Fibroblast of skin of scalp (primary cell): ENCODE measurements at places on chromosomes 1 and 21.

- peak; percentile 49 for DNase-seq
Measured at GRCh38 chr1:17274186-17275170, 25.6 kb downstream of the PADI3 start.

GRCh38 chr1:116501125-116501869 is 69.5 kb downstream of the CD58 start:
- DNase-seq: no peak

DNA sequence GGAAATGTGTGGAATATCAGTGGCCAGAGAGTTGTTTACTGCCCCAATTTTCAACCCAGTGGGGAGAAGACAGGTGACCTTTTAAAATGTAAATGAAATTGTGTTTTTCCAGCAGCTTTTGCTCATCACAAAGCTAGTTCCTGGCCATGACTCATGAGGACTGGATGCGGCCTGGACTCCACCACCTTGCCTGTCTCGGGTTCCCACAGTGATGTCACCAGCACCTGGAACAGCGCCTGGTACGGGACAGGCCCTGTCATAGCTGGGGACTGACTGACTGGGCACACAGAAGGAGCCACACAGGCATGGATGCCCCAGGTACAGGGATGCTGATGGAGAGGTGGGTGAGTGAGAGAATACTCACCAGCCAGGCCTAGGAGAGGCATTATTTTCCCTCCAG is 277.1 kb downstream of the AJAP1 start:
- DNase-seq: no peak

- no peak for DNase-seq
Measured at GRCh38 chr1:62227496-62227895, 32.8 kb downstream of the L1TD1 start.

DNA sequence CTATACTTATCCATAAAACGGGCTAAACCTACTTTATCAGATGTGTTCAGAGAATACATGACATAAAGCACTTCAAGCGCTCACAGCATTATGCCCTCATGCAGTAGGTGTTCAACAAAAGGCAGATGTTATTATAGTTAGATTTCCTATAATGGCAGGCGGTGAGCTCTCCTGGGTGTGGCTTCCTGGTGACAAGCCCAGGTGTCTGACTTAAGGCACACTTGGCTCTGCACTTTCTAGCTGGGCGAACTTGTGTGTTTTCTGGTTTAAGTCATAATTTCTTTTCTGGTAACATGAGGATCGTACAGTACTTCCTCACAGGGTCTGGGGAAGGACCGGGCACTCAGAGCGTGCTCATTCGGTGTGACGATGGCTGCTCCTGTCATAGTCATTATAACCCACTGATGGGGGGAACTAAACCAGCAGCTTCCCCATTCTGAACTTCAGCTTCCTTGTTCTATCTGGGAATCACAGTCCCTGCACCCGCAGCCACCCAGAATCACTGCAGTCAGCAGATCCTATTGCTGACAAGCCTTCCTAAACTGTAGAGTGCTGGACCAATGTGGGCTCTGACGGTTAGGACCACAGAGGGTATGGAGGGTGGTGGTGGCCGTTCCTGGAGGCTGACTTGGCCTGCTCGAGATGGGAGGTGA is 52.8 kb downstream of the IGSF21 start:
- DNase-seq: no peak

DNA sequence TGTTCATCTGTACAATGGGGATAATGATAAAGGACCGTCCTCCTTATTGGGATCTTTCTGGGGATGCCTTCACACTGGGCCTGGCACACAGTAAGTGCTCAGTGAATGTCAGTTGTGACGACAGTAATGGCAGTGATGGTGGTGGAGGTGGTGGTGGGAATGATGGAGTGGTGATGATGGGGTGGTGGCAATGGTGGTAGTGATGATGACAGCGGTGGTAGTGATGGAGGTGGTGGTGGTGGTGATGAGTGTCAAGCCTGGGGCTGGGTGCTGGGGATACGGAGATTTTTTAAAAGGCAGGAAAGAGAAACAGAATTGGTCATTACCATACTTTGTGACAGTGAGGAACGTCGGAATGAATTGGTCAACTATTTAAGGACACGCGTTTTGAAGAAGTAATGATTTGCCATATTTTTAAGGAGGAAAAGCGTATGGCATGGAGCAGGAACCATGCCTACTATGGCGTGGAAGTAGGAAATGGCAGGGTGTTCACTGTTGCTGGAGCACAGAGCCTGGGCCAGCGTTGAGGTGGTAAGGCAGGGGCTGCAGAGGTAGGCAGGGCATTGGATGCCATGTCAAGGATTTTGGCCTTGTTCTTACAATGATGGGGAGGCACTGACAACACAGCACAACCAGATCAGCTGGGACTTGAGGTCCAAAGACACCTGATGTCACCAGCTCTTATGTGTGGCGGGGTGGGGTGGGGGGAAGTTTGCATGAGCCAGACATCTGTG is 128.7 kb downstream of the ACTL8 start:
- DNase-seq: no peak

GRCh38 chr1:243230914-243231313 is 24.2 kb downstream of the CEP170 start:
- peak; percentile 32 for DNase-seq

DNA sequence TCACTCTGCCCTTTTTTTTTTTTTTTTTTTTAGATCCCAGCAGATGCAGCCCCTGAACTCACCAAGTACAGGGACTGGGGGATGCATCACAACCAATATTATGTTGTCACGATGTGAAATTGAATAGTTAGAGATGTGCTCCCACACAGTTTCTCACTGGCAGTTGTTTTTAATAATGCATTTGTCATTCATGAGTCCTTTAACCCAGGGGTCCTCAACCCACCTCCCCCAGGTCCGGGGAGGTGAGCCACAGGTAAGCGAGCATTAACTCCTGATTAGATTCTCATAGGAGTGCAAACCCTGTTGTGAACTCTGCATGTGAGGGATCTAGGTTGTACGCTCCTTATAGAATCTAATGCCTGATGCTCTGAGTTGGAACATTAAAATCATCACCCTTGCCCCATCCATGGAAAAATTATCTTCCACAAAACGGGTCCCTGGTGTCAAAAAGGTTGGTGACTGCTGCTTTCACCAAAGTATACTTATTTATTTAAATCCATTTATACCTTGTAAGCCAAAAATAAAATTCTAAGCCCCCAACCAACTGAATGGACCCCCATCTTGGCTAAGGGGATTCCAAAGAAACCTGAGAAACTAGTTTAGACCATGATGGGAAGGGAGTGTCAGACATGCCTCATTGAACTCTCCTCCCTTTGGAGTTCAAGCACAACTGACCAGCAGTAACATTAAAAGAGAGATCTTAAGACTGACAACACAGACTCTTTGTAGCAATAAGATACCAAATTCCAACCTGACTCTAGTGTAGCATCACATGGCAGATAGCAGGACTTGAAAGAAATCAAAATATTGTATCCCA is 119.3 kb upstream of the ATP1A1 start:
- no peak for DNase-seq

DNA sequence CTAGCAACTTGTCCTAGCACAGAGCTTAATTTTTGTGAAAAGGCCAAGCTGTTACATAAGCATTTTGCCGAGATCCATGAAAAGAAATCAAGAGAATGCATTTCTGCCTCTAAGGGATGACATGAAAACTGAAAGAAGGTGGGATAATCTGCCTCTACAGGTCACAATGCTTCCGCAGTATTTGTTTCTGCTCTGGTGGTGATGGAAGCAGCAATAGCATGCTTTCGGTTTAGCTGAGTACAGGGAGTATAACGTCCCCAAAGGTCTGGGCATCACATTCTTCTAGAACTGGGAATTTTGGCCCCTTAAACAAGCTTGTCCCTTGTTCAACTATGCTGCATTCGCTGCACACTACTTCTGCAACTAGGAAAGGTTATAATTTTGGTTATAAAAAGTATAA is 14.4 kb upstream of the MAGI3 start:
- no peak for DNase-seq

DNA sequence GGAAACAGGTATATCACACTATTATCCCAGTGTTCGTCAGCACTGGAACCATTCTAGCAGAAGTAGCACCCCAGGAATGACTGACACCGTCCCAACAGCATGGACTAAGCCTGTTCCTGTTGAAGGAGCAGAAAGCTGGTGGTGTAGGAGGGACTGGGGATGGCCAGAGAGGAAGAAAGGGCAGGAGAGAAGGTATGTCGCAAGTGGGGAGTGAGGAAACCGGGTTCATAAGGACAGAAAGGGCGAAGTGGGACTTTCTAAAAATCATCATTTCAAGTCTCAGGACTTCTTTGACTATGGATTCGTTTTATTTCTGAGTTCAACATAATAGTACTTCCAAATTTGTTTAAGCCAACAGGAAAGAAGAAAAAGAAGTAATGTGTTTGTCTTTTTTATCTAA is 19.7 kb upstream of the MX1 start:
- DNase-seq: no peak

DNA sequence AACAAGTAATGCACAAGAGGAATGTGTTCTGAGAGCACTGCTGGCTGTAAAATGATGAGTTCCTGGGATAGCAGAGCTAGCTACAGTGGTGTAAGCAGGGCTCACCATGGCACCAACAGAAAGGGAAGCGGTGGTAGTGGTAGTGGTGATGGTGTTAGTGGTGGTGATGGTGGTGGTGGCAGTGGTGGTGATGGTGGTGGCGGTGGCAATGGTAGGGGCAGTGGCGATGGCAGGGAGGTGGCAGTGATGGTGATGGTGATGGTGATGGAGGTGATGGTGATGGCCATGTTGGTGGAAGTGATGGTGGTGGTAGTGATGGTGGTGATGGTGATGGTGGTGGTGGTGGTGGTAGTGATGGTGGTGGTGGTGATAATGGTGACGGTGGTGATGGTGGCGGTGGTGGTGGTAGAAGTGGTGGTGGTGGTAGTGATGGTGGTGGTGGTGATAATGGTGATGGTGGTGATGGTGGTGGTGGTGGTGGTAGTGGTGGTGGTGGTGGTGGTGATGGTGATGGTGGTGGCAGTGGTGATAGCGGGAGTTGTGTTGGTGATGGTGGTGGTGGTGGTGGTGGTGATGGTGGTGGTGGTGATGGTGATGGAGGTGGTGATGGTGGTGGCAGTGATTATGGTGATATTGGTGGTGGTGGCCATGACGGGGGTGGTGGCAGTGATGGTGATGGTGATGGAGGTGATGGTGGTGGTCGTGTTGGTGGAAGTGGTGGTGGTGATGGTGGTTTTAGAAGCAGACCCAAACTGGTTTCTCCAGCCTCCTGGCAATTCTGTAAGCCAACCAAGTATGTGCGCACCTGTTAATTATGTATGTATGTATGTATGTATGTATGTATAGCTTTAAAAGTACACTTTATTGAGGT is 254.1 kb downstream of the TRABD2B start:
- DNase-seq: no peak

DNA sequence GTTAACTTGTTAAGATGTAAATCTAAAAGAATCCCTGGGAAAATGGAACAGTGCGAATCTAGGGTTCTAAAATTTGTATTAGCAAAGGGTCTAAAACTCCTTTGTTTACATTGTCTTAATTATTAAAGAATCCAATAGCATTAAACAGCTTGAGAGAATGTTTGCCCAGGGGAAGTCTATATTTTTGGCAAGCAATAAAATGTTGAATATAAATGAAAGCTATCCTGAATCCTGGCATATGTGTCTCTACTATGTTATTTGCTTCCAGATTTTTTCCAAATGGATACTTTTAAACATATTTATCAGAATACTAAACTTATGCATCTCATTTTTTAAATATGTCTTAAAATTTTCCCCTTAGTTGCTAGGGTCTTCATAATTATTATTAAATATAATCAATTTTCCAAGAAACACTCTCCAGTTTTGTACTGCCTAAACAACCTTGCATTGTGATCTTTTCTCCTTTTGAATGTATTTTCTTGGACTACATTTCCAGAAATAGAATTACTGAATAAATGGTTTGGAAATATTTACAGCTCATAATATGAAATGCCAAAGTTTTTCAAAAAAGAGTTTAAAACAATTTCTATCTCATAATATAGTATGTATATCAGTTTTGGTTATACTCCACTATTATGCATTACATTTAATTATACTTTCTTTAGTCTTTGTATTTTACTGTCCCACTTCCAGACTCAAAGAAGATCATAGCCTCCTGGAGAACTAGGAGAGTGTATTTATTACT is 304.8 kb downstream of the USP25 start:
- no peak for DNase-seq

GRCh38 chr1:98260839-98261238 is 340.0 kb upstream of the DPYD start:
- DNase-seq: no peak

- peak; percentile 73 for DNase-seq
Measured at GRCh38 chr1:230858918-230859729, 9.2 kb downstream of the C1orf198 start.

GRCh38 chr1:223217781-223218180 is 74.7 kb upstream of the TLR5 start:
- no peak for DNase-seq

DNA sequence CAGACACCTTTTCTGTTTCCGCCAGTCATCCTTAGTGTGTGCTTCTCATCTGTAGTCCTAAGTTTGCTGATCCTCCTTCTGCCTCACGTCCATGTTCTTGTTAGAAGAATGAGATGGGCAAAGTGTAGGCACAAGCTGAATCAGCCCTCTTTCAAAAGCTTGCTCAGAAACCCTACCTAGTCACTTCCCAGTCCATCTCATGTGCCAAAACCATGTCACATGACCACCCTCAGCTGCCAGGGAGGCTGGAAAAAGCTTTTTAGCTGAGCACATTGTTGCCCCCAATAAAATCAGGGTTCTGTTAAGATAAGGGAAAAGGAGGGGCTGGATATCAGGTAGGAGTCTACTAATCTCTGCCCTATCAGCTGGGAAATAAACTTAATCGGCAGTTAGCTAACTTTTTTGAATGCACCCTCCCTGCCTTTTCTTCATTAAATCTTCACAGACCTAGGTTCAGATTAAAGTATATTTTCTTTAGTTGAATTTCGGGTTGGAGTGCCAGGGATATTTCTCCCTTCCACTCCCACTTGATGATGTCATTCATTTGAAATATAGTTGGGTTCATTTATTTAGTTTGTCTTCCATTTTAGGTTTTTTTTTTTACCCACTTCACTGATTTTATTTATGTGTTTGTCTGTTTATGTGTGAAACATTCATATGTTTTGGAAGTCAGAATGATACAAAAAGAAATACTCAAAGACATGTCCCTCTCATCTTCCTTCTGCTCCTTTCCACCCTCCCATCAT is 129.2 kb downstream of the ROR1 start:
- DNase-seq: no peak

DNA sequence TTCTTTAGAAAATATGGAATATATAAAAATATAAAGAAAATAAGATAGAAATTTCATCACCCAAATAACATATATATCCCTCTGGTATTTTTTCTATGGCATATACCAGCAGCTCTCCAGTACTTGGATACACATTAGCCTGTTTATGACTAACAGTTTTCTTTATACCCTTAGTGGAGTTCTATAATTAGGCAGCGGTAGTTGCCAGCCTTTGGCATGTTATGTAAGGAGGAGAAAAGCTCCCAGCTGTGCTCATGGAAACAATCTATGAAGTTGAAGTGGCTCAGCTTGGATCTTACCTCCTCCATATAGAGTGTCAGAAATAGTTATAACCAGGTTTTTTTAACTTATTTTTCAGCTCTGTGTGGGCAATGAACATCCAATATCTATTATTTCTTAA is 1636.8 kb downstream of the AMY1C start:
- DNase-seq: no peak
